ENCODE measurements at places on chromosomes 3 and 15.

GRCh38 chr3:63876260-63876659, 12.6 kb downstream of the ATXN7 start:
- DNase-seq = no peak

- no peak for DNase-seq
Measured at GRCh38 chr3:164620423-164620822, 457.9 kb downstream of the SI start.

GRCh38 chr3:126067959-126068358, 16.0 kb downstream of the SLC41A3 start:
- DNase-seq = no peak

DNA sequence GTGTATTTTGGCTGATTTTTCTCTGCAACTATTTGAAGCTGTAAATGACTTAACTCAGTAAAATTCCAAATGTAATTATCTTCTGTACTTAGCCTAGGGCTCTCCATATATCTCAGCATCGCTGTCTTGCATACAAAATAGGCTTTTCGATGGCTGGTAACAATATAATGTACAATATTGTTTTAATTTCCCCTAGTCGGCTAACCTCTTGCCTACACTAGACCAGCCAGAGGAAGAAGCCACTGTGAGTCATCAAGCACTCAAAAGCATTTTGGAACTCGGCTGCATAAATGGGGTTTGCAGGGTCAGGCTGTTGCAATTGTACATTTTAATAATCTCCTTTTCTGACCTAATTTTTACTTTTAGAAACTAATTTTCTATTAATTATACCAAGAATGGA, 583.8 kb downstream of the FOXP1 start:
- DNase-seq = no peak

- no peak for DNase-seq
Measured at GRCh38 chr3:108171106-108171505, 51.1 kb downstream of the IFT57 start.

DNA sequence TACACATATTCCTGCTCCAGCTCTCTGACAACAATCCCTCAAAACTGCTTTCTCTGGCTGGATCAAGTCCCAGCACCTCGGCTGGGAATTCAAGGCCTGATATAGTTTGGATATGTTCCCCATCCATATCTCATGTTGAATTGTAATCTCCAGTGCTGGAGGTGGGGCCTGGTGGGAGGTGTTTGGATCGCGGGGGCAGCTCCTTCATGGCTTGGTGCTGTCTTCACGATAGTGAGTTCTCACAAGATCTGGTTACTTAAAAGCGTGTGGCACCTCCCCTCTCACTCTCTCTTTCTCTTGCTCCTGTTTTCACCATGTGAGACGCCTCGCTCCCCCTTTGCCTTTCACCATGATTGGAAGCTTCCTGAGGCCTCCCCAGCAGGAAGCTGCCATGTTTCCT, 47.4 kb upstream of the SYN2 start:
- no peak for DNase-seq

- DNase-seq = no peak
Measured at GRCh38 chr3:160038862-160039562, 50.4 kb downstream of the IL12A start.

DNA sequence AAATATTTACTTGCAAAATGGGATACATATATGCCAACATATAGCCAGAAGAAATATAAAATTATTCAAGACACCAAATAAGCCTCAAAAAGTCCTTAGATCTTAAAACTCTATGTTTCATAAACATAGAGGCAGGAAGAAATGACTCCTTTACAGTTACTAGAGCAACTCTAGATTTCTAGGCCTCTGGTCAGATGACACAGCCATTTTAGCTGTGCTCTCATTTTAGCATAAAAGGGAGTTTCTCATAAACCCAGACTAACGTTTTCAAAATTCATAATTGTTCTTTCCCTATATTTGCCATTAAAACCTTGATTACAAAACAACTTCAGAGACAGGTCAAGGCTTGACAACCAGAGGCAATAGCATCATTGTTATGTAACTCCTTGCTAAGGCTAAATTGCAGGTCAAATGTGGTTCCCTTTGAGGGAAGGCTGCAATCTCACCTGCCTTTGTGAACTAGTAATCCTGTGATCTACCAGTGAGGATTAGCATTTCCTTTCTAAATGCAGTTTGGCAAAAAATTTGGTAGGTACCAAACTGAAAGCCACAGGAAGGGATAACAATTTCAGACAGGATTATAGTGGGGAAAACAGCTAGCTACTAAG, 8.2 kb downstream of the THOC7 start:
- no peak for DNase-seq

GRCh38 chr3:119322021-119322834, 28.0 kb downstream of the ARHGAP31 start:
- DNase-seq = no peak

DNA sequence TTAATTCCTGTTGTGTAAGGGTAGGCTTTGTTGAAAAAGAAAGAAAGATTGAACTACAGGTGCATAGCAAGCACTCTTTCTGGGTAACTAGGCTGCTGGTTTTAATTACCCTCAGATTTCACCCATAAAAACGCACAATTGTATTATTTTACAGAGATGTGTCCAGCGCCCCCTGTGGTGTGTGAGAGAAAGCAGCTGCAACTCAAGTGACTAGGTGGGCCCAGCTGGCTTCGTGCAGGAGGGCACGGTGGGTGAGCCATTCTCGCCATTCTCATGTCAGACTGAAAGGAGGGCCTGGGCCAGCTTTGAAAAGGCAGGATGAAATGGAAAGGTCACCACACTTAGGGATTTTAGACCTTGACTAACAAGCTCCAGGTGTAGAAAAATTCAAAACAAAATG, 122.6 kb downstream of the LRIG1 start:
- DNase-seq = peak; percentile 28

DNA sequence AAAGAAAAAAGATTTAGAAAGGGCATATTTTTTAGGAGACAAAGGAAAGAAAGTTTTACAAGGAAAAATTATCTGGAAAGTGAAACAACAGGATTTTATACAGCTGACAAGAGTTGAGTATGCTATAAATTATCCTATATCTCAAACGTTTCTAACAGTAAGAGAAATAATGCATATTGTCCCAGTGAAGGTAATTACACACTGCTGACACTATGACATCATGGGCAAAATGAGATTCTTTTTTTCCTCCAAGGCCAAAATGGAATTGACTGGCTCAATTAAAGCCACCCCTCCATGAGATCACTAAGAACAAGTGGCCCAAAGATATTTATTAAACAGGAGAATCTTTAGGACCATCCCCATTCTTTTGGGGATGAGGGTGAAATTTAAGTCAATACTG, 72.0 kb upstream of the CDIN1 start:
- DNase-seq = no peak

GRCh38 chr15:60627298-60627943, 148.5 kb upstream of the ICE2 start:
- DNase-seq = no peak

GRCh38 chr15:77874063-77874462, 203.4 kb downstream of the TBC1D2B start:
- no peak for DNase-seq

- no peak for DNase-seq
Measured at GRCh38 chr3:34008191-34008590, 209.8 kb downstream of the PDCD6IP start.

GRCh38 chr15:99054025-99054387, 46.4 kb upstream of the PGPEP1L start:
- DNase-seq = no peak

DNA sequence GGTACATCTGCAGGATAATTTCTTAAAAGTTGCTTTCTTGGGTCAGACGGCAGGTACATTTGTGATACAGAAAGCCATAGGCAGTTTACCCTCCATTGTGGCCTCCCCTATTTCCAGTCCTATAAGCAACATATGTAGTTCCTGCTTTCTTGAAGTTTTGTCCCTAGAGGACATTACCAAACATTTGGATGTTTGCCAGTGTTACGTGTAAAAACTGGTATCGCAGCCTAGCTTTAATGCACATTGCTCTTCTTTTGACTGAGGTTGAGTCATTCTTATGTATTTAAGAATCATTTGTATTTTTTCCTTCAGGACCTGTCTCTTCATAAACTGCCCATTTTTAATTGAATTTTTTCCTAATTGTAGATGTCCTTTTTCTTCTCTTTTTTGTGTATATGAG, 114.3 kb downstream of the DIPK2A start:
- DNase-seq = no peak

DNA sequence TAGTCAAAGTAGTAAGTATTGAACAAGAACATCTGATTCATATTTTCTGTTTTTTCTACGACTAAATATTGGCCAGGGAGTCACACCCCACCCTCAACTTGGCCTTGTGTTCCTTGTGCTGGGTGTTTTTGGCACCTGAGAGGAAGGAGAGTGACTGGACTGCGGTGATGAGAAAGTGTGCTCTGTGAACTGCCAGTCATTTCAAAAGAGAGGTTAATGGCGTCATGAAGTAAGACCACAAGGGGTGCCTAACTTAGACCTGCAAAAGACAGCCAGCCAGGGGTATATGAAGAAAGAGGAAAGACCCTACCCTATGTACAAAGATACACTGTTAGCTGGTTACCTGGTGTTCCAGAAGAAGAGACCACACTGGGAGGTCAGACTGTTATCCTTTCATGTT, 58.4 kb upstream of the COL8A1 start:
- no peak for DNase-seq

DNA sequence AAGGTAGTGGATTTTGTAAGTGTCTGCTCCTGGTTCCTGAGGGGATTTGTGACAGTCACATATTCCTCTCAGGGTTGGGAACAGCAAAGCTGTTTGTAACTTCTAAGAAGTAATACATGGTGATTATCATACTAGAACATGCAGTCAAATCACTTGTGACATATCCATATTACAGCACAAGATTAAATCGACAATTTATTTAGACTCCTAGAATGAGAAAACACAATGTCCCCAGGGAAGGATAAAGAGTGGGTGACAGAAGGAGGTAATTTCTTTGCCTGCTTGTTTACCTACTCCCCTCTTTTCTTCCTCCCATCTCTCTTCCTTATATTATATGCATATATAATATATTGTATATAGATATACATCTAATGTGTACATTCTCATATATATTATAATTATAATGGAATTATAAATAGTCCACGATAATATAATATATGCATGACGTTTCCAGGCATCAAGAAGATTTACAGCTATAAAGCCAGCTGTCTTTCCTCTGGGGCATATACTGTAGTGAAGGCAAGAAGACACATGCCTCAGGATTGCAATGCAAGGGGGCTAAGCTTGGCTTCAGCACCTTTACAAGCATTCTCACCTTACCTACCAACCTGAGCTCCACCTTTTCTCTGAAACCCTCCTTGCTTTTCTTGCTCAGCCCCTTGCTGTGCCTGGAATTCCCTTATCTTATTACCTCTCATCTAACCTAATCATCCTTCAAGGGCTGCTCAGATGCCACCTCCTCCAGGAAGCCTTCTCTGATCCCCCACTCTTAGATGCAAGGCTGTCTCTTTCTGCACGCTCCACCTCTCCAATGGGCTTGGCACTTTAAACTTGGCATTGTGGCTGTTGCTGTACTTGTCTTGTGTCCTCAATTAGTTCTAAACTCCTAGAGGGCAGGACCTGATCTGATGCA, 73.1 kb upstream of the PIAS1 start:
- no peak for DNase-seq

- no peak for DNase-seq
Measured at GRCh38 chr3:52341123-52341522, 25.0 kb downstream of the DNAH1 start.

GRCh38 chr3:116579840-116580239, 129.7 kb upstream of the TUSC7 start:
- no peak for DNase-seq

- no peak for DNase-seq
Measured at GRCh38 chr3:183410759-183411158, 17.7 kb downstream of the MCF2L2 start.

DNA sequence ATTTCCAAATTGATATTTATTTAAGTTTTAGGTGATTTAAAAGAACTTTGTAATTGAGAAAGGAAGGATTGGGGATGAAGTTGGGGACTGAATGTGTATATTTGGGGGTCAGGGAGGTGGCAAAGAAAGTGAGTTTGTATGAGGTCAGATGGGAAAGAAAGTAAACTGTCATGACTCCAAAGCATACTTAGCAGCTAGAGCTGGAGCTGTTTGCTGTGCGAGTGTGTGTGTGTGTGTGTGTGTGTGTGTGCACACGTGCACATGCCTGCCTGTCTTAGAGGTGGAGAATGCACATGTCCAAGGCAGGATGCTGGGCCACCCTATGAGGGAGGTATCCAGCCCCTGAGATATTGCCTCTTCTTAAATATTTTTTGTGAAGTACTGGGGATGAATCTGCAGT, 21.0 kb downstream of the BOC start:
- DNase-seq = no peak

- DNase-seq = no peak
Measured at GRCh38 chr3:148464246-148464645, 233.5 kb upstream of the AGTR1 start.

DNA sequence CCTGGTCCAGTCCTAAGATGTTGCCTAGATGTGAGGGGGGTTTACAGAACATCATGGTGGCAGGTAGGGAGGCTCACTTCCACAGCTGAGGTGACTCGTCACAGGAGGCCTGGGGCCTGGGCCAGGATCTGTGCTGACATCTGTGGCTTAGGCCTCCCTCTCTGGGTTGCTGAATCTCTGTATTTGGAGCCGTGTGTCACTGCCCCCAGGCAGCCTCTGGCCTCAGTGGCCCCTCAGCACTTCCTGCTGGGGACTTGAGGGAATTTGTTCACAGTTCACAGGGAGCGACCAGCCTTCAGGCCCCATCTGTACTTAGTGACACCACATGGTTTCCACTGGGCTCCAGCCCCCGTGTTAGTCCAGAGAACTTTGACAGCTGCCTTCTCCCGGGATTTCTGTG, 41.7 kb upstream of the ADAMTSL3 start:
- no peak for DNase-seq

- DNase-seq = no peak
Measured at GRCh38 chr3:43317461-43318316, 31.3 kb downstream of the SNRK start.

- no peak for DNase-seq
Measured at GRCh38 chr3:191959876-191960413, 499.0 kb downstream of the PYDC2 start.

- no peak for DNase-seq
Measured at GRCh38 chr3:186708983-186709679, 8.0 kb upstream of the KNG1 start.

DNA sequence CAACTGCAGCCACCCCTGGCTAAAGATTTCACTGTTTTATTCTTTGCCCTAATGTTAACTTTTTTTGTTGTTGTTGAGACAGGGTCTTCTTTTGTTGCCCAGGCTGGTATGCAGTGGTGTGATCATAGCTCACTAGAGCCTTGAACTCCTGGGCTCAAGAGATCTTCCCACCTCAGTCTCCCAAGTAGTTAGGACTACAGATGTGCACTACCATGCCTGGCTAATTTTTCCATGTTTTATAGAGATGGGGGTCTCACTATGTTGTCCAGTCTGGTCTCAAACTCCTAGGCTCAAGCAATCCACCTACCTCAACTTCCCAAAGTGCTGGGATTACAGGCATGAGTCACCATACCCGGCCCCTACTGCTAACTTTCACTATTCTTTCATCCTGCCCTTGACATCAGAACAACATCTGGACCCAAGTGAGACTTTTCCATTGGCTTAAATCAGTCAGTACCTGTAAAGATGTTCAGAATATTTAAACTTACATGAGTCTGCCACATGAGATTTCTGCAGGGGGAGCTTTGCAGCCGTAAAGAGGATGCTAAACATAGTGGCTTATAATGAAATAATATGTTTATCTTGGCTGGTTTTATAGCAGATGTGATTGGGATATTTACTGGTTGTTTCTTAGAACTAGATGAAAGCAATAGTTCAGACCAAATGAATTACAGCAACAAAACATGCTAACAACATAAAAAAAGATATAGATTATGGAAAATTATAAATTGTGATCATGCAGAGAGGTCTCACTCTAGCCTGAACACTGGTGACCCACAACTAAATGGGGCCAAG, 73.6 kb downstream of the HMG20A start:
- DNase-seq = no peak

- DNase-seq = no peak
Measured at GRCh38 chr15:80317389-80318182, 65.6 kb upstream of the CTXND1 start.

All from naive thymus-derived CD4-positive, alpha-beta T cell (primary cell).